ENCODE measurements at places on chromosomes 5 and 9. TPM values are rescaled to one million over a fixed set of nuclear protein-coding genes. Genes with fewer than 3 reads are reported as not detected.

The ITGA2 gene
- total RNA-seq, result 0.34 TPM

The TMEM252 gene
- not detected for total RNA-seq

The SLC34A3 gene
- total RNA-seq, result not detected

The SPATA6L gene
- 3.5 TPM for total RNA-seq

The TMEM215 gene
- total RNA-seq, result not detected
